ENCODE measurements at places on chromosomes 11 and 22.

- H3K36me3 ChIP-seq, result no peaks in the 10 kb centered on the region
- no peak for DNase-seq
- H3K27me3 ChIP-seq, result no peaks in the 10 kb centered on the region
- H3K27ac ChIP-seq, result no peak overlapping the region
These were observed 26.5 kb upstream of the CADM1 start for GRCh38 chr11:115530752-115531151.

DNA sequence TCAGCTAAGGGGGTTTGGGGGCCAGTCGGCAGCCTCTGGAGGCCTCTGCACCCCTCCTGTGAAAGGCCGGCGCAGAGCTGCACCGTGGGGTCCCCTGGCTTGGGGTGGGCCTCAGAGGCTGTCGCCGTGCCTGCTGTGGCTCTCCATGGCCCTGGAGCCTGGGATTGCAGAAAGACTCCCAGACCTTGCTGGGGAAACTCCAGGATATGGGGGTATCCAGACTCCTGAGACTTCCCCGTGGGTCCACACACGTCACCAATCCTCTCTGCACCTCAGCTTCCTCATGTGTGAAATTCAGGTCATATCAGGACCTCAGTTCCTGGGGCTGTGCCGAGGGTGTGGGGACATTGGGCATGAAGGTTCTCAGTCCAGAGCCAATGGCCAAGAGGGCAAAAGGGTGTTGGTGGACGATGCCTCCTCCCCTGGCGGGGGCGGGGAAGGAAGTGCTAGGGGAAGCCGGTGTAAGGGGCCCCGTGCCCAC lies 97.1 kb downstream of the KCNQ1 start:
- H3K4me3 ChIP-seq, result no peak overlapping the region
- no peaks in the 10 kb centered on the region for H3K36me3 ChIP-seq
- DNase-seq, result no peak
- H3K27me3 ChIP-seq, result no peaks in the 10 kb centered on the region

DNA sequence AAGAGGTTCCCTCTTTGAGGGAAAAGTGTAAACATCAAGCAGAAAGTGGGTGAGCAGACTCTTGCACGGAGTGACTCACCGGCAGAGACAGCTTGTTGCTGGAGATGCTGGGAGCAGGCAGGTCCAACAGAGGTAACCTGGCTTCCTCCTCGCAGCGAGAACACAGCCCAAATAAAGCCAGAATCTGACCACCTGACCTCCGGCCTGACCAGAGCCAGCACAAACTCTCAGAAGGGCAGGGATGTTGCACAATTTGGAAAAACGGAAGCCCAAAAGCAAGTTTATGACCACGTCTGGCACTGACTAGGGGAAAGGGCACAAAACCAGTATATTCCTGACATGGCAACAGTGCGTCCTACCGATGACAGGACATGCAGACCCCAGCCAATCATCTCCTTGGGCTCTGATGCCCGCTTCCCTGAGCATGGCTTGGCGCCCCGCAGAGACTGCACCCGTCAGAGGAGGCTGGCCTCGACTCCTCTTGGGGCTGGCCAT lies 5.4 kb downstream of the SMCO4 start:
- peak; percentile 90 for DNase-seq
- no peaks in the 10 kb centered on the region for H3K27me3 ChIP-seq
- H3K4me1 ChIP-seq, result peaks cover 33% of the 10 kb centered on the region

GRCh38 chr11:8963569-8964323 lies 496 bp downstream of the TMEM9B start:
- no peaks in the 10 kb centered on the region for H3K4me1 ChIP-seq
- peak overlapping the region; percentile 94 for H3K27ac ChIP-seq
- no peaks in the 10 kb centered on the region for H3K36me3 ChIP-seq
- no peaks in the 10 kb centered on the region for H3K27me3 ChIP-seq

- H3K4me3 ChIP-seq, result no peak overlapping the region
- no peak overlapping the region for H3K27ac ChIP-seq
- no peaks in the 10 kb centered on the region for H3K36me3 ChIP-seq
- DNase-seq, result no peak
- H3K4me1 ChIP-seq, result peaks cover 20% of the 10 kb centered on the region
- no peaks in the 10 kb centered on the region for H3K27me3 ChIP-seq
These were observed 11.9 kb downstream of the CELF1 start for GRCh38 chr11:47541070-47541469.

DNA sequence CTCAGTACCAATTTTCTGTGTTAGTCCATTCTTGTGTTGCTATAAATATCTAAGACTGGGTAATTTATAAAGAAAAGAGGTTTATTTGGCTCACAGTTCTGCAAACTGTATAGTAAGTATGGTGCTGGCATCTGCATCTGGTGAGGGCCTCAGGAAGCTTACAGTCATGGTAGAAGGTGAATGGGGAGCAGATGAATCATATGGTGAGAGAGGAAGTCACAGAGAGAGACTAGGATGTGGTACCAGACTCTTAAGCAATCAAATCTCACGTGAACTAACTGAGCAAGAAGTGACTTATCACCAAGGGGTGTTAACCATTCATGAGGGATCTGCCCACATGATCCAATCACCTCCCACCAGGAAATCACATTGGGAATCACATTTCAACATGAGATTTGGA lies 60.8 kb upstream of the ZBED5 start:
- H3K36me3 ChIP-seq, result no peaks in the 10 kb centered on the region
- DNase-seq, result no peak
- H3K27me3 ChIP-seq, result no peaks in the 10 kb centered on the region

DNA sequence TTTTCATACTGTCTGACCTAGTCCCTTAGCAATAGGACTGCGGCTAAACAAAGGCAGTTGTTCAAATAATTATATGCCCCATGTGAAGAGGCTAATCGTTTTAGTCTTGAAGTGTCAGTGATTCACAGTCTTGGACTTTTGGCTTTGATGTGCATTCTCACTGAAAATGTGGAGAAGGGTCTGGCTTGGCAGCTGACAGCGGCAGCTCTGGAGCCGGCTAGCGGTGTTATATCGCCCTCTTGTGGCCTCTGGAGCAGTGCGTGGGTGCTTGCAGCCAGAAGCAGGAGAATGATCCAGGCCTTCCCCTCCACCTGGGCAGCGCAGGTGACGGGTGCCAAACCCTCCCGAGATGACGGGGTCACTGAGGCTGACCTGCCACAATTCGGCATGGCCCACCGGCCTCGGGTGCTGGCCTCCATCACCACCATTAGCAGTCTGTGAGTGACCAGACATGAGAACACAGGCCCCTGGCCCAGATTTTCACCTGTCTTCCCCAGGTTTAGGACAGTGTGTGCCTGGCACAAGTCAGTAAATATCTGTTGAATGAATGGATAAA lies 90.3 kb upstream of the PITPNB start:
- H3K27ac ChIP-seq, result no peak overlapping the region
- no peak overlapping the region for H3K4me3 ChIP-seq
- peaks cover 7% of the 10 kb centered on the region for H3K4me1 ChIP-seq
- no peaks in the 10 kb centered on the region for H3K27me3 ChIP-seq

DNA sequence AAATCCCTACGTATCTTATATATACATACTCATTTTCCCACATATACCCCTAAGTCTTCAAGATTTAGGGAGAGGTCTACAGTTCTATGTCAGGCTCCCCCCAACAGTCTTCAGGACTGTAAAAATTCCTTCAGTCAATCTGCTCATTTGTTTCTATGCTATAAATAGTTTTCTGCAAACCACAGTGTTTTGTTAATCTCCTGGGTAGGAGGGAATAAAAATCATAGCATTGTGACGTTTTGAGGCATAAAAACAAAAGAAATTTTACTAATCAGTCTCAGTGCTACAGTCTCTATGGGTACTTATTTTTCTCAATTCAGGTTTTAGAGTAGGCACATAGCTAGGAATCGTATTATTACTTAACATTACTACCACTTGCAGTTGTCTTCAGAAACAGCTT lies 552.8 kb upstream of the LRRC4C start:
- H3K36me3 ChIP-seq, result no peaks in the 10 kb centered on the region
- H3K27me3 ChIP-seq, result no peaks in the 10 kb centered on the region
- no peak overlapping the region for H3K27ac ChIP-seq

- peak overlapping the region; percentile 81 for H3K27ac ChIP-seq
- H3K4me1 ChIP-seq, result peaks cover 68% of the 10 kb centered on the region
- no peaks in the 10 kb centered on the region for H3K27me3 ChIP-seq
- H3K36me3 ChIP-seq, result no peaks in the 10 kb centered on the region
- H3K4me3 ChIP-seq, result no peak overlapping the region
These were observed 26.9 kb downstream of the CD82 start for GRCh38 chr11:44592125-44592940.

All from tibial artery (tissue), 4 donors.